ELR (cell line): ENCODE measurements at places on chromosomes 11 and 22.

- DNase-seq = no peak
These were observed 20.3 kb downstream of the WNT11 start for GRCh38 chr11:76185931-76186401.

DNA sequence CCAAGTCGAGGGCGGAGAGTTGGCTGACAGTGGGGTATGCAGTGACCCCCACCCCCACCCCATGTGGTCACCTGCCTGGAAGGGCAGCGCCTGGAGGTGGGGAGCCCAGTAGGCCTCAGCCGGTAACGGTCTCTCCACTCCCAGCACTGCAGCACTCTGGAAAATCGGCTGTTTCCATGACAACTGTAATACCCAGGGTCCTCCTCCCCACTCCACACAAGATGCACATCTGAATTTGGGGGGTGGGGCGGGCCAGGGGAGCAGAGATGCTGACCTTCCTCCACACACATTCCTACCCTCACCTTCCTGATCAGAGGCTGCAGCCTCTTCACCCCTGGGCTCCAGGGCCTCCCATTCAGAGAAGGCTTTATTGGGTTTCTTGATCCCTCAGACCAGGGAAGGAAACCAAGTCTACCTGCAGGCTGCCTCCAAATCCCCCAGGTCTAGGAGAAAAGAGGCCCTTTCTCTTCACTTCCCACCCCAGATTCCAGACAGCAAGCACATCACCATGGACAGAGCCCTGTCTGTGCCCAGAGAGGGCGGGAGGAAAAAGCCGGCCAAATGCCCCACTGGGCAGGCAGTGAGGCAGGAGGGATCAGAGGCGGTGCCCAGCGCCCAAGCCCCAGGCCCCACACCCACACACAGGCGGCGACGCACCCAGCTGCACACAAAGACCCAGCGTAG, 46.5 kb downstream of the SLC22A12 start:
- DNase-seq = no peak

GRCh38 chr22:23215294-23216241, 35.3 kb downstream of the BCR start:
- peak; percentile 67 for DNase-seq

GRCh38 chr11:92779746-92780145, 189.7 kb upstream of the MTNR1B start:
- DNase-seq = no peak

GRCh38 chr22:22911327-22912134, 23.9 kb downstream of the IGLL5 start:
- no peak for DNase-seq

GRCh38 chr11:98834776-98835175, 186.0 kb upstream of the CNTN5 start:
- DNase-seq = no peak
